ENCODE measurements at places on chromosomes 5 and 9.

- DNase-seq, result peak; percentile 4
Measured at GRCh38 chr5:45507178-45507577, 189.0 kb downstream of the HCN1 start.

DNA sequence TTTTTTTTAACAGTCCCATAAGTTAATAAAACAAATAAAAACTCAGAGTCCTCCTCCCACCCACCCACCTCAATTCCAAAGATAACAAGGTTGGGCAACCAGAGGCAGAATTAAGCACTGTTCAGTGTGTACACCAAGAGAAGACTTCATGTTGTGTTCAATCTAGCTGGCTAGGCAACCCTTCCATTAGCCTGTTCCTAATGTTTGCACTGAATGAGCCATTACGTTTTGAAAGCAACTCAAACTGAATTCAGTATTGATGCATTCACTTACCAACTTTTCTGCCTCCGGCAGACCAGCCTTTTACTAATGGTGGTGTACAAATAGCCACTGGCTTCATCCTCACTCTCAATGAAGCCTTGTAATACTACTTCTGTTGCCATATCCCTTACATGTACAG lies 47.5 kb downstream of the PBX3 start:
- DNase-seq, result peak; percentile 46

DNA sequence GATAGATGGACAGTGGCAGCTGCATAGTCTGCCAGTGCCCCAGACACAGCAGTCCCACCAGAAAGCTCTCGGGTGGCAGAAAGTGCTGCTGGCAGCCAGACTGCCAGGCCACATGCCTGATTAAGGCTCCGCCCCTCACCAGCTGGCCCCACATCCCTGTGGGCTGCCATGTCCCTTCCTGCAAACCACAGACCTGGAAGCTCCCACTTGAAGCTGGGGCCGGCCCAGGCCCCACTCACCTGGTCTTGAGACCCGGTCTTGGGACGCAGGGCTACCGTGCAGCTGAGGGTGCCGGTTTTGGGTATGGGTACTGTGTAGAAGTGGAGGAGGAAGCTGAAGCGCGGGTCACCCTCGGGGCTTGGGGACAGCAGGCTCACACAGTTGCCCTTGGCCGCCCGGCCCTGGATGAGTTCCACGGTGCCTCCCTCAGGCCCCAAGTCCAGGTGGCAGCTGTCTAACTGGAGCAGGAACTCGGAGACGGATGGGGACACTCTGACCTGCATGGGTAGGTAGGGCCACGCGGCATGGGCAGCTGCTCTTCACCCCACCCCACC lies 15.3 kb downstream of the FPGS start:
- DNase-seq, result no peak

- DNase-seq, result no peak
Measured at GRCh38 chr9:70801181-70801829, 320.1 kb downstream of the TRPM3 start.
